ENCODE measurements at places on chromosomes 11 and 22. TPM values are rescaled to one million over a fixed set of nuclear protein-coding genes. Genes with fewer than 3 reads are reported as not detected.

GRCh38 chr11:14417617-14418374 lies 58.8 kb upstream of the RRAS2 start:
- no peaks in the 10 kb centered on the region for H3K36me3 ChIP-seq
- no peak for DNase-seq
- H3K27me3 ChIP-seq, result no peaks in the 10 kb centered on the region

GRCh38 chr11:74478877-74479731 lies 11.8 kb upstream of the KCNE3 start:
- no peaks in the 10 kb centered on the region for H3K36me3 ChIP-seq
- H3K27me3 ChIP-seq, result no peaks in the 10 kb centered on the region
- no peak overlapping the region for H3K27ac ChIP-seq
- no peaks in the 10 kb centered on the region for H3K4me1 ChIP-seq
- DNase-seq, result no peak
- H3K4me3 ChIP-seq, result no peak overlapping the region

DNA sequence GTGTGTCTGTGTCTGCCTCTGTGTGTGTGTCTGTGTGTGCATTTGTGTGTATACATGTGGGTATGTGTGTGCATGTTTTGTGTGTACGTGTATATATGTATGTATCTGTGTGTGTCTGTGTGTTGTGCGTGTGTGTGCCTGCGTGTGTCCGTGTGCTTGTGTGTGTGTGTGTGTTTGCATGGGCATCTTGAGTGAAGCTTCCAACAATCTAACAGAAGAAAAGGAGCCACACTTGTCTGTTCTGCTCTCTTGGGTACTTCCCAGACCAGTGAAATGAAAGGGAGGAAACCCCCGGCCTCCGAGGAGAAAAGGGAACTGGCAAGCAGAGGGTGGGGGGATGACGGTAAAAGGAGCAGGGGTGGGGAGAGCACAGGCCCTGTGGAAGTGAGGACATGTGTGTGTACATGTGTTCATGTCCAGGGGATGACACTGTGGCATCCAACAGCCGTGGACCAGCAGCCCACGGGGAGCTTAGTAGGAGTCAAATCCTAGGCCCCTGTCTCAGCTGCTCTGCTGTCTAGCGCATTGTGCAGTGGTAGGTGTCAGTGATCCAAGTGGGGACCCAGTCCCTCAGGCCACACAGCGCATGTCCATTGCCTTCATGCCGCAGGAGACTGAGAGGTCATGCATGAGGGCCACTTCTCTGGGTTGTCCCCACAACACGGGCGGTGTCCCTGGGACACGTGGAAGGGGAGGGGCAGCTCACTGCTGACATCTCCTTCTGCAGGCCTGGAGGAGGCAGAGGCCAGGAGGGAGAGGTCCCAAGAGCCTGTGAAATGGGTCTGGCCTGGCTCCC lies 8.1 kb downstream of the CSF2RB start:
- H3K4me3 ChIP-seq, result no peak overlapping the region
- no peak overlapping the region for H3K27ac ChIP-seq
- no peaks in the 10 kb centered on the region for H3K4me1 ChIP-seq
- DNase-seq, result no peak

DNA sequence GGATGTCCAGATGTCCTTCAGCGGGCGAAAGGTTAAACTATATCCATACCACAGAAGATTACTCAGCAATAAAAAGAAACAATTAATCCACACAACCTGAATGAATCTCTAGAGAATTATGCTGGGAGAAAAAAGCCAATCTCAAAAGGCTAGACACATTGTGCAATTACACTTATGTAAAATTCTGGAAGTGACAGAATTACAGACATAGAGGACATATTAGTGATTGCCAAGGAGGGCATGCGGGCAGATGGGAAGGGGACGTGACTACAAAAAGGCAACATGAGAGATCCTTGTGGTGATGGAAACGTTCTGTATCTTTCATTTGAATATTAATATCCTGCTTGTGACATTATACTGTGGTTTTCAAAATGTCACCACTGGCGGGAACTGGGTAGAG lies 103.5 kb upstream of the BMAL1 start:
- no peak overlapping the region for H3K4me3 ChIP-seq
- DNase-seq, result no peak
- no peaks in the 10 kb centered on the region for H3K4me1 ChIP-seq
- no peak overlapping the region for H3K27ac ChIP-seq
- H3K27me3 ChIP-seq, result no peaks in the 10 kb centered on the region

- H3K36me3 ChIP-seq, result no peaks in the 10 kb centered on the region
- no peak overlapping the region for H3K27ac ChIP-seq
- no peaks in the 10 kb centered on the region for H3K4me1 ChIP-seq
- H3K27me3 ChIP-seq, result no peaks in the 10 kb centered on the region
- no peak for DNase-seq
Measured at GRCh38 chr11:107259811-107260221, 197.8 kb downstream of the CWF19L2 start.

DNA sequence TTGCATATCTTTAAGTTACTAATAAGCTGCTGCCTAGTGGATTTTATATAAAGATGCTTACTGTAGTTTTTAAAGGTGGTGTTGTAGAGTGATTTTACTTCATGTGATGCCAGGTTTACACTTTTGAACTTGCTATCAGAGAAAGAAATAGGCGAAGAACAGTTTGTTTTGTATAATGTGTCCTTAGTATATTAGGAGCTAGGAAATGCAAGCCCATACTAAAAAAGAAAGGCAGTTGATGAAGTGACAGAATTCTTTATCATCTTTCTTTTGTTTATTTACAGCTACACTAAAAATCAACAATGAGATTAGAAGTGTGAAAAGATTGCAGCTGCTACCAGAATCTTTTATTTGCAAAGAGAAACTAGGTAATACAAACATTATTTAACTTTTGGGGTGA lies 12.8 kb downstream of the FBXO7 start:
- H3K36me3 ChIP-seq, result peaks cover 87% of the 10 kb centered on the region
- no peak for DNase-seq
- no peak overlapping the region for H3K4me3 ChIP-seq
- no peaks in the 10 kb centered on the region for H3K4me1 ChIP-seq
- no peak overlapping the region for H3K27ac ChIP-seq
- H3K27me3 ChIP-seq, result no peaks in the 10 kb centered on the region

DNA sequence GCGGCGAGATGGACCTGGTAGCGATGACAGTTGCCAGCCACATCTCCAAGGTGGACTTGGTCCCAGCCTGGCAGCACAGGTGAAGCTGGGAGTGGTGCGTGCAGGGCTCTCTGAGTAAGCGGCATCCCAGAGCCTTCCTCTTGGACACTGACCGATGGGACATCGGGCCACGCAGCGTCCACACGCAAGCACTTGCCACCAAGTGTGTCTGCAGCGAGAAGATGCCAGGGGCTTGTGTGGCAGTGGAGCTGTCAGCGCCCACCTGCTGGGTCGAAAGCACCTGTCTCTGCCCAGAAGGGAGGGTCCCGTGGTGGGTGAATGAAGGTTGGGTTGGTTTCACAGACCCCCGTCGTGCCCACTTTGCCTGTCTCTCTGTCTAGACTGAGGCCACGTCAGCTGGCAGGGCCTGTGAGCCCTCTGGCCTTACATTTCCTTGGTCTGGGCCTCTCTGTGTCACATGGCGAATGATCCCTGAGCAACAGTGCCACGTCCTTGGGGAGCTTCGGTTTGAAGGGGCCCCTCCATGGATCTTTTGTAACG lies 50.8 kb upstream of the SMIM38 start:
- DNase-seq, result no peak
- no peak overlapping the region for H3K4me3 ChIP-seq
- no peaks in the 10 kb centered on the region for H3K36me3 ChIP-seq
- no peaks in the 10 kb centered on the region for H3K27me3 ChIP-seq
- H3K4me1 ChIP-seq, result peaks cover 16% of the 10 kb centered on the region
- H3K27ac ChIP-seq, result no peak overlapping the region

DNA sequence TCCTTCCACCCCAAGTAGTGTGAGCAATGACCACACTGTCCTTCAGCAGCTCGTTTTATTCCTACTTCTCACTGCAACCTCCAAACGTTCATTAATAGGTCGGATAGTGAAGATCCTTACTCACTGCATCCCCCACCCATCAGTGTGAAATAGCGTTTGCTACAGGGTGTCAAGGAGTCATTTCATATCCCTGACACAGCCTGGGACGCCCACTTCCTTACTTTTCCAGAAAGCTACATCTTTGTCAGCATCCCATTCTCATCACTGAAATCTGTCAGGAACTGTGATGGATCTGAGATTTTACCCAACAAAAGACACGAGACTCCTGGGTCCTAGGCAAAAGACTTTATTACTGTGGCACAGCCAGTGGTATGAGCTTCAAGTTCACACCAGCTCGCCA lies 592.4 kb downstream of the NTM start:
- no peak overlapping the region for H3K27ac ChIP-seq
- no peaks in the 10 kb centered on the region for H3K4me1 ChIP-seq
- H3K4me3 ChIP-seq, result no peak overlapping the region

- no peak overlapping the region for H3K4me3 ChIP-seq
- H3K27me3 ChIP-seq, result no peaks in the 10 kb centered on the region
- no peak for DNase-seq
- H3K4me1 ChIP-seq, result peaks cover 33% of the 10 kb centered on the region
Measured at GRCh38 chr11:117182551-117182935, 4.0 kb downstream of the SIDT2 start.

DNA sequence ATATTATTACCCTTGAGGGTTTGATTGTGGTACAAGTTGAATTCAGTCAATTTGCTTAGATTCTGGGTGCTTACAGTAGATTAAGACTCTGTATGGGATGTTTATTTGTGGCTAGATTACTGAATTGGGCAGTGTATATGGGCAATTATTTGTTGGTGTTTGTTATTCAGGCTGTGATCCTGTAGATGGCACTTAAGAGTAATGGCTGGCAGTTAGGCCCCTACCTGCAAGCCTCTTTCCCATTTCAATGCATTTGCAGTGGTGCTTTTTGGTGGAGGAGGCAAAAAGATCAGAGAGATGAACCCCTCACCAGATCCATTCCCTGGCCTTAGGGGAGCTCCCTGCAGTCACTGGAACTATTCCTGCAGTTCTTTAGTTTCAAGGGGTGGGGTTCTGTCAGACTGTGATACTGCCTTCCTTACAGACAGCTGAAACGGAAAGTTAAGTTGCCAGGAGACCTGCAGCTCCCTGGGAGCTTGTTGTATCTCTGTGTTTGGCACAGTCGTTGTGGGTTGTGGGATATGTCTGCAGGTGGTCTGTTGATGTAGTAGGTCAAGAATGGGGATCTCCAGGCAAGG lies 199.5 kb downstream of the AASDHPPT start:
- no peak overlapping the region for H3K27ac ChIP-seq
- no peaks in the 10 kb centered on the region for H3K27me3 ChIP-seq
- no peaks in the 10 kb centered on the region for H3K4me1 ChIP-seq
- no peak for DNase-seq

- peaks cover 15% of the 10 kb centered on the region for H3K36me3 ChIP-seq
- DNase-seq, result peak; percentile 39
- H3K4me3 ChIP-seq, result no peak overlapping the region
- no peaks in the 10 kb centered on the region for H3K4me1 ChIP-seq
- H3K27me3 ChIP-seq, result no peaks in the 10 kb centered on the region
Measured at GRCh38 chr22:25900880-25901279, 158.9 kb downstream of the MYO18B start.

GRCh38 chr11:75778962-75779361 lies 10.4 kb downstream of the DGAT2 start:
- no peaks in the 10 kb centered on the region for H3K27me3 ChIP-seq
- DNase-seq, result no peak
- H3K27ac ChIP-seq, result no peak overlapping the region
- no peak overlapping the region for H3K4me3 ChIP-seq

DNA sequence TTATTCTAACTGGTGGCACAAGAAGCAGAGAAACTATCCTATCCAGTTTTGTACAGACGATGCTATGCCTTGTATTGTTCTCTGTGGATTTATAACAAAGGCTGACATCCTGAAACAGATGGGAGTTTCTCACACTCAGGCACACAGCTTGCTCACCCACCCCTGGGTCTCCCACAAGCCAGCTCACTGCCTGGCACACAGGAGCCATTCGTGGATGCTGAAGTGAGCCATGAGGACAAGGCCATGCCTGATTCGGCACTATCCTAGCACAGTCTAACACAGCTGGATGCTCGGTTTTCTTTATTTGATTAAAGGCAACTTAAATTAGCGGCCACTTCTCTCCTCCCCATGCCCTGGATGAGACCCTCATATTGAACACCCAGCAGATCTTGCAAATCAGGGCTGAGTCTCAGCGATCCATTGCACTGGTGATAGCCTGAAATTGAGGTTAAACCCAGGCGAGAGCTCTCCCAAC lies 25.7 kb upstream of the TMPRSS4 start:
- no peaks in the 10 kb centered on the region for H3K27me3 ChIP-seq
- H3K36me3 ChIP-seq, result no peaks in the 10 kb centered on the region
- peaks cover 10% of the 10 kb centered on the region for H3K4me1 ChIP-seq
- DNase-seq, result no peak
- no peak overlapping the region for H3K27ac ChIP-seq
- no peak overlapping the region for H3K4me3 ChIP-seq

- no peak overlapping the region for H3K4me3 ChIP-seq
- no peak for DNase-seq
- H3K27me3 ChIP-seq, result peaks cover 22% of the 10 kb centered on the region
- H3K27ac ChIP-seq, result no peak overlapping the region
Measured at GRCh38 chr22:21025763-21026755, 6.3 kb downstream of the SLC7A4 start.

GRCh38 chr22:29325785-29326315 lies 10.4 kb upstream of the RASL10A start:
- H3K36me3 ChIP-seq, result peaks cover 39% of the 10 kb centered on the region
- no peak for DNase-seq
- H3K27me3 ChIP-seq, result no peaks in the 10 kb centered on the region
- no peak overlapping the region for H3K27ac ChIP-seq

DNA sequence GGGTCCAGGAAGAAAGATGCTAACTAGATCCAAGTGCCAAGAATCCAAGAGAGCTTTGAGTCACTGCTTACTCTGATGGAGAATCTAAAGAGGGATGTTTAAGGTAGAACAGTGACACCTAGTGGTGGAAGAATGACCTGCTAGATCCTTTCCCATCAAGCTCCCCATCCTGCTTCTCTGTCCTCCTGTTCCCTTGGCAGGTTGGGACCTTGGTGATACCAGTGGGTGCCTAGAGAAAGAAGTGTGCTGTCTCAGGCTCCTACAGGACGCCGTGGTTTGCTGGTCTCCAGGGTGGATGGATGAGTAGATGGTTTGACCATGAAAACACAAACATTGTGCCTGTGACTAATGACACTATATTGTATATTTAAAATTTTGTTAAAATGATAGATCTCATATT lies 383.7 kb downstream of the TMEM135 start:
- H3K27me3 ChIP-seq, result no peaks in the 10 kb centered on the region
- peaks cover 22% of the 10 kb centered on the region for H3K4me1 ChIP-seq
- peak; percentile 67 for DNase-seq
- H3K27ac ChIP-seq, result no peak overlapping the region
- H3K4me3 ChIP-seq, result no peak overlapping the region

Gene PDE3B
- total RNA-seq, result 14.2 TPM

Gene TECTA
- total RNA-seq, result 1.1 TPM

Gene NTM
- 3.0 TPM for total RNA-seq

Gene SLC22A8
- not detected for total RNA-seq

Gene ANKK1
- total RNA-seq, result not detected

Gene B3GAT1
- total RNA-seq, result not detected

Gene CCDC157
- total RNA-seq, result 1.2 TPM

Gene PHOX2A
- total RNA-seq, result not detected

Gene F2
- total RNA-seq, result not detected

Gene PATE2
- not detected for total RNA-seq

Gene LMO1
- total RNA-seq, result 5.1 TPM
